GM03348 (cell line): ENCODE measurements at places on chromosomes 1 and 21.
A peak's percentile ranks its signal among the peaks of the same experiment; 100 is the strongest.

GRCh38 chr1:1626207-1627141 is 5.5 kb upstream of the MMP23B start:
- DNase-seq: no peak

DNA sequence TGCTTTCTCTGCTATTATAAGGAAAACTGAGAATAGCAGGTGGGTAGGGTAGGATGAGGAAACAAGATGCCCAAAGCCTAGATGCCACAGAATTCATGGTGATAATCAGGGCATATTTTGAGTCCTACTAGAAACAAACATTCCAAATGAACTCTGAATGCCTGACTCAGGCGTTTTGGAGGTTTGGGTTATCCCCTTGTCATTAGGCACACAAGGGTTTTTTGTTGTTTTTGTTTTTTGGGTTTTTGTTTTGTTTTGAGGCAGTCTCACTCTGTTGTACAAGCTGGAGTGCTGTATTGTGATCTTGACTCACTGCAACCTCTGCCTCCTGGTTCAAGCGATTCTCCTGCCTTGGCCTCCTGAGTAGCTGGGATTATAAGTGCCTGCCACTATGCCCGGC is 19.2 kb downstream of the SYNC start:
- DNase-seq: no peak

DNA sequence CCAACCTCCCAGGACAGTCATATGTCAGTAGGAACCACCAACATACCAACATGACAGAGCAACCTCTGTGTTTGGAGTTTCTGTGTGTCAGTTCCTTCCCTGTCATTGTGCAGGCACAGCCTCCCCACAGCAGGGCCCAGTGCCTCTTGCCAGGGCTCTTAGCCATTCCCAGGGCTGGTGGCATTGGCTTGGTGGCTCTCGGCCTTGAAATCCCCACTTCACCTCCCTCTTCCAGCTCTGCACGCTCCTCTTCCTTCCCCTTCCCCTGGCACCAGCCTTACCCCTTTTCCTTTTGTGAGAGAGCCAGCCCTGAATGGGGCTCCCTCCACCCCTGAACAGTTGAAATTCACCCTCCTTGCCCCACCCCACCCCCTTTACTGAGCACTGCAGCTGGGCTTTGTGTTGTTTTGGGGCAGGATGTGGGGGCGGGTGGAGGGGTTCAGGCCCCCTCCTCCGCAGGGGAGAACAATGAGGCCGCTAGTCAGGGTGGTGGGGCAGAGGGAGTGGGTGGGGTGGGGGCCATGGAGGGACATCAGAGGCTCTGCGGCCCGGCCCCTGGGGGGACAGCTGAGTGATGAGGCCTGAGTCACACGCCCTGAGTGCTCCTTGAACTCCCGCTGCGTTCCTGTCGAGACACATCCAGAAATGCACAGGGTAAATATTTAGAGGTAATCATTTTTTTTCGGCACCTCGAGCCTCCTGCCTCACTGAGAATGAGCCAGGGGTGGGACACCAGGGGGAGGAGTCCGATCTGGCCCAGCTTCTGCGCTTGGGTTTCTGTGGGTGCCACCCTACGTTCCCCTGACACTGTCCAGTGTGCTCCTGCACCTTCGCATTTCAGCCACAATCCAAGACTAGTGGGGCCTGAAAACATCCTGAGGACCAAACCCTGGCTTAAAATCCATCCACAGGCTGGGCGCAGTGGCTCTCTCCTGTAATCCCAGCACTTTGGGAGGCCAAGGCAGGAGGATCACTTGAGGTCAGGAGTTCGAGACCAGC is 28.6 kb downstream of the LGR6 start:
- DNase-seq: no peak

DNA sequence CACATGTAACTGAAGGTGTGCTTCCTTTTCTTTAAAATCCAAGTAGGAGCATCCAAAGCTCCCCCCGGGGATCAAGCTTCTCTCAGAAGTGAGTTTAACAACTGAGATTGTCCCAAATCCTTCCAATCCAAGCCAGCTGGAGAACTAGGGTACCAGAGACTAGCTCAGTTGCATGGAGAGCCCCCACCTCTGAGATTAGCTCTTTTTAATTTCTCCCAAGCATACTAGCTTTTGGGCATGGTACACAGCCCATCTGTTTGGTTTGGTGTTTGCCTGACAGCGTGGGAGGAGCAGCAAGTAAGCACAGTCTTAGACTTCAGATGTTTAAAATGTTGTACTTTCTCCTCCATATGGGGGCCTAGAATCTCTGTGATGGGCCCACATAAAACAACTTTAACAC is 142.8 kb downstream of the ASTN1 start:
- DNase-seq: no peak

DNA sequence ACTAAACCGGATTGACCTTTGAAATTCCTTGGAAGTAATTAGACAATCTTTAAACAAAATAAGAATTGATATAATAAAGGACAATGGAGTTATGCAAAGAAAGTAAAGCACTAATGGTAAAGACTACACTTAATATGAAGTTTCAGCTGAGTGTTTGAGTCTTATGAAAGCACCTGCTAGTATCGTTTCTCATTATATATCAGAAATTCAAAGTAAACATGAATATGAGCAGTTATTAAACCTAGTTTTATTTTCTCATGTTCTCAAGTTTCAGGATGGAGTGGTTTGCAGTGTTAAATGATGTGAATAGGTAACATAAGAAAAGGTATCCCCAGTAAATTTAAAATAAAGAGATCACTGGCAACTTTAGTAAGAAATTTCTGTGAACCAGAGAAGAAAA is 188.6 kb downstream of the ZP4 start:
- no peak for DNase-seq

- DNase-seq: no peak
Measured at GRCh38 chr1:216422821-216423520, at the start of gene USH2A. USH2A (minus strand) TSS chr1:216423448; CDS start chr1:216422336, 1,112 bp downstream.

DNA sequence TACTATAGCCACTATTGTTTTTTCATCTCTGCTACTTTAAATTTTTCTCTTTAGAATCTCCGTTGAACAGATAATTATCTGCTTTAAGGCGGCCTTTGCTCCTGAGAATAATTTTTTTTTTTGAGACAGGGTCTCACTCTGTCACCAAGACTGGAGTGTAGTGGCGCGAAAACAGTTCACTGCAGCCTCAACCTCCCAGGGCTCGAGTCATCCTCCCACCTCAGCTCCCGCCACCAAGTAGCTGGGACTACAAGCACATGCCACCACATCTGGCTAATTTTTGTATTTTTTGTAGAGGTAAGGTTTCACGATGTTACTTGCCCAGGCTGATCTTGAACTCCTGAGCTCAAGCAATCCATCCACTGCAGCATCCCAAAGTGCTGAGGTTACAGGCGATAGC is 28.6 kb downstream of the TRIT1 start:
- no peak for DNase-seq

DNA sequence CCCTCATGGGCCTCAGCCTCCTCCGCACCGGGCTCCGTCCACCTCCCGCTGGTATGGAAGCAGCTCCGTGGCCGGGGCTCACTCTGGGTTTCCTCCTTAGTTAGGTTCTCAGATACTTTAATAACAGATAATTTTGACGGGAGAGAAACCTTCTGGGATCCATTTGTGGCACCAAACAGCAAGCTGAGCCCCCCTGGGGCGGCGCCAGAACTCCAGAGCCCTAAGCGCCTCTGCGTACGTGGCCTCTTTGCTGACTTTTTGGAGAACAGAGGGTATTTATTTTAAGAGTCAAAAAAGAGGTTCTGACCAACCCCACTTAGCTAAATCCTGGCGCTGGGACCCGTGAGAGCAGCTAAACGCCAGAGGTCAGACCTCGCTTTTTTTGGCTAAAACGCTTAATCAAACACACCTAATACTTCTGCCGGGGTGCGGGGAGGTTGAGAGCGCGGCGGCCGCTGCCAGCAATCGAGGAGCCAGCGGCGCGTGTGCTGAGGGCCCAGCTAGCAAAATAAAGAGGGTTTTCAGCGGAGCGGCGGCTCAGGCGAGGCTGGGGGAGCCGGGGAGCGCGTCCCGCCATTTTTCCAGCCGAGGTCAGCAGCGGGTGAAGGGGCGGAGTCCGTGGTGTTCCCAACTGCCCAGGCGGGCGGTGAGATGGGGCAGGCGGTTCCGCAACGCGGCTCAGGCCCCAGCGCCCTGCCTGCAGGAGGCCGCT is 171.7 kb downstream of the PRDM16 start:
- DNase-seq: no peak

DNA sequence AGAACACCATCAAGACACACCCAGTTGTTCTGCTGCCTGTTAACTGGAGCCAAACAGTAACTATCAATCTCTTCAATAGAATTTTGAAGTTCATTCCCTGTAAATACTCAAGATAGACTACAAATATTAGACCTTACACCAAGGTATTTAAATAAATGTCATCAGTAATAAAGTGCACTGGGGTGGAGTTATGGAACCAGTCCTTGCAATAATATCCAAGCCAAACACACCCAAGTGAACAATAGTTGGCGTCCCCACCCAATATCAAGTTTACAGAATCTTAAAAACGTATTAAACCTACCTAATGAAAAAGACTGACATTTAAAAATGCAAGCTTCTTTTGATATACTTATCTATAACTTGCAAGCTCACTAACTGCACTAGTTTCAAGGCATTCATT is 2.7 kb downstream of the SERBP1 start:
- DNase-seq: no peak

DNA sequence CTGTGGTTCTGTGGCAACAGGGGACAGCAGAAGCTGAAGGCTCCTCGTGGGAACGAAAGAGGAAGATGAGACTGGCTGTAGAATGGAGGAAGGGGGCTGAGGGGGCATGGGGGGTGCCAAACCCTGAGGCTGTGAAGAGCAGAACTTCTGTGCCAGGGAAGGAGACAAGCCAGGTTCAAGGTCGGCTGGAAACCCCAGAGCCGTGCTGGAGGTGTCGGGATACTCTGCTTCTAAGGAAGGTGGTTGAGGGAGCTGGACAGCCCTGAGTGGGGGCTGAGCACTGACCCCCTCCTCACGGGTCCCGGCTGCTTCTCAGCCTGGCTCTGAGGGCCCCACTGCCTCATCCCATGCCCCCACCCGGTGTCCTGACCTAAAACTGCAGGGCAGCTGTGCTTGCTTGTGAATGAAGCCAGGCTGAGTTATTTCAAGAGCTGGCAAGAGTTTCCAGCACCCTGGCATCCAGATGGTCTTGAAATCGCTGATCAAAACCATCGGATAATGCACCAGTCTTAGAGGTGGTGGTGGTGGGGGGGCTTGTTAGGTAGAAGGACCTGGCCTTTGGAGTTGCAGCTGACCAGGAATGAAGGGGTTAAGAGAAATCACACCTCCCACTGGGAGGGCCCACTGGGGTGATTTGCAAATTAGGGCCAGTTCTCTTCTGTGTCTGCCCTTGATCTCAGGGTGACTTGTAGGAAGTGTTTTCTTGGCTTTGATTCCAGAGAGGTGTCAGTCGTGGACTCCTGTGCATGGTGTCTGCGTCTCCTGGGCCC is 218.9 kb upstream of the C1orf174 start:
- no peak for DNase-seq

GRCh38 chr1:36304521-36304920 is 1.6 kb upstream of the SH3D21 start:
- DNase-seq: no peak

- DNase-seq: peak; percentile 68
Measured at GRCh38 chr1:37657620-37658412, 23.1 kb upstream of the RSPO1 start.
